ENCODE measurements at places on chromosomes 4 and X.

GRCh38 chr4:40843696-40844095 is 93.9 kb downstream of the NSUN7 start:
- no peak for DNase-seq

- DNase-seq, result no peak
Measured at GRCh38 chr4:73451404-73451803, 15.4 kb downstream of the AFP start.

GRCh38 chrX:5644776-5645175 is 583.9 kb downstream of the NLGN4X start:
- no peak for DNase-seq

DNA sequence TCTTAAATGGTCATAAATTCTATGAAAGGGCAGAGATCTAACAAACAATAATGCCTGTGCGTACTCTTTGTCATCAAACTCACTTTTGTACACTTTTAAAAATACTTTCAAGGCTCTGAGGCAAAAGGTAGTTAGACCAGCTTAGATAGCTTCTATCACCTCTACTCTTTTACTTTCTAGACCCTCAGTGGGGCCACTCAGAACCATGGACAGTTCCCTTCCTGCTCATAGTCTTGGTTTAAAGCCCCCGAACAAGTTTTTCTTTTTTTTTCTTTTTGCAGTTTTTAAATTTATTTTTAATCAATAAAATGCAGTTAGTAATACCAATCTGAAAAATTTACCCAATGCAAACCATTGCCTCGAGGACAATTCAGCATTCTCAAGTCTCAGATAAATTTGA is 460.5 kb upstream of the CNKSR2 start:
- no peak for DNase-seq

- no peak for DNase-seq
Measured at GRCh38 chr4:10053635-10054453, 32.5 kb upstream of the SLC2A9 start.

GRCh38 chr4:30957706-30958105 is 237.5 kb downstream of the PCDH7 start:
- no peak for DNase-seq

Data from stimulated activated CD4-positive, alpha-beta T cell treated with anti-CD3 and anti-CD28 coated beads, TNF-alpha, amount 100 ng/mL, for 48 hours (primary cell).